ENCODE measurements at places on chromosomes 12 and 14.
A peak's percentile ranks its signal among the peaks of the same experiment; 100 is the strongest.

GRCh38 chr14:30621940-30622830 lies at the start of gene SCFD1:
Gene SCFD1, plus strand, starts transcription at chr14:30622319. Its CDS starts 20 bp downstream, at chr14:30622339.
- peak; percentile 94 for DNase-seq

GRCh38 chr14:74249433-74250375 lies 10.5 kb downstream of the VSX2 start:
- no peak for DNase-seq

GRCh38 chr12:7434670-7435069 lies 9.3 kb downstream of the CD163L1 start:
- no peak for DNase-seq

DNA sequence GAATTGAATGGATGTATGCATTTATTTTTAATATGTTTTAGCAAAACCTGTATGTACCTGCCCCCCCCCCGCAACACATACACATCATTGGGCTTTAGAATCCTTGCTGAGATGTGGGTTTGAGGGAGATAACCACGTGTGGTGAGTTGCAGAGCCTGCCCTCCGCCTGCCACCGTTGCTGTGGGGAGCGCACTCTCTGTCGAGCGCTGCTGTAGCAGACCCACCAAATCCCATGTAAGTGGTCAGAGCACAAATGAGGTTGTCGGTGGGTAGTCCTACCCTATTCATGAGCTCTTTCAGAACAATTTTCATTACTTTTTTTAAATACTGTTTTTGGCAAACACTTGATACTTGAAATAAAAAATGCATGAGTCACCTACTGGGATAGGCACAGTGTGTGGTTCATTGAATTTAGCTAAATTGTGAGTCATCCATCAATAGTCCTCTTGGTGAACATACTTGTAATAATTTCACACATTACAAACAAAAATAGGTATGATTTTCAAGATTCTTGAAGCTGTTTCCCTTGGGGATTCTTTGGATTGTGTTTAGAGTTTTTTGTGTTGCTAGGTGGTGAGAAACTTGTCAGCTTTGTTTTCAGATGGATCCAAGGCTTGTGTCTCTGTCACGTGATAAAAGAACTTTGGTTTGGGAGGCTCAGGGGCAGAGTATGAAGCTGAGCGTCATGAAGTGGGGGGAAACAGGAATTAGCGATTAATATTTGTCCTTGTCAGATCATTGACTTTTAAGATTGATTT lies 107.6 kb downstream of the PTCSC3 start:
- no peak for DNase-seq

DNA sequence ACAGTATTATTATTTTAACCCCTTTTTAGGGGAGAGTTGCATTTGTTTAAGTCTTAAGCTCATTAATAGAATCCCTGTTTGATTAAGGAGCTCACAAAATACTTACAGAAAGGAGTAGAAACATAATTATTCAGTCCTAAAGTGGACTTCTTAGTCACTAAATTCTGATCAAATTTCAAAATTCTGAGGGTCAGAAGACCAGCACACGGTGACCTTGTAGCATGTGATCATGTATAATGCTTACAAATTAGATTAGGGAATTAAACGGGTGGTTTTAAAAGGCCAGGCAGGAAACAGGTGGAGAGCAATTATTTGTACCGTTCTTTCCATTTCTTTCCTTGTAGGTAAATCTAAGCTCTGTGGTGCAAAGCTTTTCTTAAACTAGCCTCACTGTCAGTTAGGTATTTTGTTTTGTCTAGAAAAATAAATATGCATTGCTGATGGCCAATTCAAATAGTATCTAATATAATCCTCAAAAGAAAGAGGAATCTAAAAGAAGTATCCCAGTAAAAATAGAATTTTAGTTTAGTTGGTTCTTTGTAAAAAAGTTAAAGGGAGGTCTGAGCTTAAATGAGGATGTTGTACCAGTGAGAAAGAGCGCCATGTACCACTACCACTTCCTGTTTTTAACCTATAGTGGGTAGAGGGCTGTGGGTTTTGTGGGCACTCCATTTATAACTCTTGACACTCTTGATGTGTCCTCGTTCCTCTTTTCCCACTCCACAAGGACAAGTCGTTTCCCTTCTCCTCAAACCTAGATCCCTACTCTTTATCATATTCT lies 51.1 kb downstream of the SLC38A1 start:
- no peak for DNase-seq

- no peak for DNase-seq
Measured at GRCh38 chr12:95970905-95971304, 25.2 kb downstream of the HAL start.

- no peak for DNase-seq
Measured at GRCh38 chr12:52655251-52655650, 3.2 kb upstream of the KRT2 start.

DNA sequence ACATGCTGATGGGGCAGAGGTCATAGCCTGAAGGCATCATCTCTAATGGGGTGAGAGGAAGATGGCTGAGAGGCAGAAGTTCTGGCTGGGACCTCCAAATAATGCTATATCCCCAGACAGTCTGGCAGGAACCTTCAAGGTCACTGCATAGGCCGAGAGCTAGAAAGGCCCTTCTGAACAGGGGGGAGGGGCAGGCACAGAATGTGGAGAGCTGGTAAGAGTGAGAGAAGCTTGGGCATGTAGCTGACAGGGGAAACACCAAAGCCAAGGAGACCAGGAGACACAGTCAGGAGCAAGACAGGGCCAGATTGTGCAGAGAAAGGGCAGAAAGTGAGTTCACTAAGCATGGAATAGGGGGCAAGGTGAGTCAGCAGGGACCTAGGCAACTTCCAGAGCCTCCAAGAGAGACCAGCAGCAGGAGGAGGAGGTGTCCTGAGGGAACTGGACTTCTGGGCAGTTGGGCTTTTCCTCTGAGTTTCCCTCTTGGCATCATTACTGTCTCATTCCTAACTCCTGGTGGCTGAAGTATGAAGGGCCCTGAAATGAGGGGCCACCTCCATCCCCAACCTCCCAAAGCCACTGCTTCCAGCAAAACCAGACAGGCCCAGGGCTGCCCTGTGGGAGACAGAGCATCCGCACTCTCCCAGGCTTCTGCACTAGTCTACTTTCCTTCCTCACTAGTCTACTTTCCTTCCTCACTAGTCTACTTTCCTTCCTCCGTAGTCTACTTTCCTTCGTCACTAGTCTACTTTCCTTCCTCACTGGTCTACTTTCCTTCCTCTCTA lies 17.1 kb downstream of the ANO2 start:
- DNase-seq, result no peak

DNA sequence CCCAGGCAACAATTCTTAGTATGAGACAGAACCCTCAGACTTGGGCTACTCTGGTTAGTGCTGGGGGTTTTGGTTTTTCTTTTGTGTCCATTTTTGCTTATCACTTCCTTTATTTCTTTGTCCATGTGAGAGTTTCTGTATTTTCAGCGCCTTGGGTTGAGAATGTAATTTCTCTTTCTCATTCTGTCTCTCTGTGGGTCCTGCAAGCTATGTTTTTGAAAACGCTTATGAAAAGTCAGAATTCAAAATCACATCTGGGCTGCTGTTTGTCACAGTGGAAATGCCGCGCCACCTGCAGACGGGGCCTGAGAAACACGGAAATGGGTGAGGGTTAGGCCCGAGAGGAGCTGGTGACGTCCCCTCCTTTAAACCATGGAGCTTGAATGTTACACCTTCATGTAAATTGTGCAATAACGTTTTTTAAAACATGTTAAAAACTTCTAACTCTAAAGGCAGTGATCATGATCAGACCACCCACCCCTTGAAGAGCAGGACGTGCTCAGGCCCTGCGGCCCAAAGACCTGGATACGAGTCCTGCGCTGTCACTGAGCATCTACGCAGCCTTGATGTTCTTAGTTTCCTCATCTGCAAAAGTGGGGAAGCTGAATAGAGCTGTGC lies 26.1 kb downstream of the JDP2 start:
- no peak for DNase-seq

DNA sequence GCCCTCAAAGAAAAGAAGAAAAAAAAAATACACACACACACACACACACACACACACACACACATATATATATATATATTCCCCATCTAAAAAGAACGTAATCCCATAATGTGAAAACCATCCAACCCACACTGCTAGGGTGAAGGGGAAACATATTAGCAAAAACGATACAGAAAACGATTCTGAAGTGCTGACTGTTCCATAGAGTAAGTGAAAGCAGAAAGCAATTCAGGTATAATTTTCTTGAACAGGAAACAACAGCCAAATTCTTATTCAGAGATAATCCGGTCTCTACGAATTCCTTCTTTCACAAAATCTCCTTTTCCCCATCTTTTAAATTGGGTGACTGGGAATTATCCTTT lies 393.5 kb downstream of the NOVA1 start:
- DNase-seq, result no peak

DNA sequence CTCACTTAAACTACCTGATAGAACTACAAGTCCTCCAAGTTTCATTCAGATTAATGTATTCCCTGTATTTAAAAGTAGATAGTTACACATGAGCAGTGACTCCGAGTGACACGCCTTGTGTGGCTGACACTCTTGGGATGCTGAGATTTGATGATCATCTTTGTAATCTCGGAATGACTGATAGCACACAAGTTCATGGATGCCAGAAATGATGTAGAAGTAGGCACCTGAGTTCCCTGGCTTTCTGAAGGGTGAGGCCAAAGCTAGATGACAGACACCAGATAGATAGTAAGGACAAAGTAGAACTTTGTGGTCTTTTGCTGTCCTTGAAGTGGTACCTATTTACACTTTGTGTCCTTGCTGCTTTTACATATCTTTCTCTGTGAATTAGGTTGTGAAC lies 491.2 kb downstream of the PCNX1 start:
- no peak for DNase-seq

- no peak for DNase-seq
Measured at GRCh38 chr12:49823350-49823749, 4.9 kb downstream of the NCKAP5L start.

DNA sequence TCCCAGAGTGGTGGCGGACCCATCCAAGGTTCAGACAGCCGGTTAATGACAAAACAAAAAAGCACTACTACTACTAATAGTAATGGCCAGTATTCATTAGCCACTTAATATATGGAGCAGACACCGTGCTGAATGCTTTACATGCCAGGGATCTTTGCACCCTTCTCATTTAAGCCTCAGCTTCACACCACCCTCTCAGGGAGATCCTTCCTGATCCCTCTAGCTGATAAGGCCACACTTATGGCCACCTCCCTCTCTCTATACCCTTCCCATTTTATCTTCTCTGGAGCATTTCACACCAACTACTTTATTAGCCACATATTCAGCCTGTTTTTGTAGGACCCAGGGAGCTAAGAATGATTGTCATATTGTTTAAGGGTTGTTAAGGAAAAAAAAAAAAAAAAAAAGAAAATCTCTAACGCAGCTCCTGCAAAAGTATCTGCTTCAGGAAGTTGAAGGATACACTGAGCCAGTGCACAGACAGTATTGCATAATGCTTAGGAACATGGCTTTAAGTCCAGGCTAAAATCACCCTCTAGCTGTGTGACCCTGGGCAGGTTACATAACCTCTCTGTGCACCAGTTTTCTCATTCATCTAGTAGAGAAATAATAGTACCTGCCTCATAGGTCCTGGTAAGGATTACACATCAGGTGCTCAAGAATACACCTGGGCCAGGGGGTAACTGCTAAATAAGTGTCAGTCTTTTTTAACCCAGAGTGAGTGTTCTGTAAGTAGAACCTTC lies 29.4 kb downstream of the NUAK1 start:
- DNase-seq, result no peak

DNA sequence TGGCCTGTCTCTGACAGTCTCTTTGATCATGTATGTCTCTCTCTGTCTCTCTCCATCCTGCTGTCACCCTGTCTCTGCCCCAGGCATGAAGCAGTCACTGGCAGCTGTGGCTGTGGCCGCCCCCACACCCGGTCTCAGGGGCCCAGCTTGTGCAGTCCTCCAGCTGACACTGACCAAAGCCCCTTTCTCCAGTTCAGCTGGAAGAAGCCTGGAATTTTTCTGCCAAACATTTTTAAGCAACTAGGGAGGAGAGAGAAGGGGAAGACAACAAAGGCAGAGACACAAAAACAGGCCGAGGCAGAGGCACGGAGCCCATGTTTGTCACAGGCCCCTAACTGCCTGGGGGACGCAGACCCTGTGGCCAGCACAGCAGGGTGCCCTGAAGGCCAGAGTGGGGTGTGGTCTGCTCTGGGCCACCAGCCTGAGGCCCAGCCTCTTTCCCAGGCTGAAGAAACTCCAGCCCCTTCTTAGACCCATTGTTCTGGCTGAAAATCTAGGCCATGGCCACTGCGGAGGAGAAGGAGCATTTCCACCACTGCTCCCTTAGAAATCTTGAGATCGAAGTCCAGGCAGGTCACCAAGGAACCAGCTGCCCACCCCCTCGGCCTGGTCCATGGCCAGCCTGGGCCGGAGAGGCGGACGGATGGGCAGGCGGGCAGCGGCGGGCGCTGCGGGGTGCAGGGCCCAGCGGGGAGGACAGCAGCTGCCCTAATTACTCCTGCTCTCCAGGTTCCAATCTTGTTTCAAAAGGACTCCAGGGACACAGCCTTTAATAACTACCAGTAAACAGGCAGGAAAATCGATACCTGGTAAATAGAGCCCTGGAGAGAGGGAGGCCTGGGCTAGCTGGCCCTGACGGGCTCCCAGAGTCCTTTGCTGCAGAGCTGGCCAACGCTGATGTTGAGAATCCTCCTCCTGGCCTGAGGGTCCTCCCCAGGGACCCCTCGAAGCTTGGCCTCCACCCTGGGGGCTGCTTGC lies 14.9 kb downstream of the DTX1 start:
- no peak for DNase-seq

Data from NCI-H1105 treated with DMSO at 0.1 percent for 48 hours (cell line).